ENCODE measurements at places on chromosomes 12 and 14.
A peak's percentile ranks its signal among the peaks of the same experiment; 100 is the strongest.

DNA sequence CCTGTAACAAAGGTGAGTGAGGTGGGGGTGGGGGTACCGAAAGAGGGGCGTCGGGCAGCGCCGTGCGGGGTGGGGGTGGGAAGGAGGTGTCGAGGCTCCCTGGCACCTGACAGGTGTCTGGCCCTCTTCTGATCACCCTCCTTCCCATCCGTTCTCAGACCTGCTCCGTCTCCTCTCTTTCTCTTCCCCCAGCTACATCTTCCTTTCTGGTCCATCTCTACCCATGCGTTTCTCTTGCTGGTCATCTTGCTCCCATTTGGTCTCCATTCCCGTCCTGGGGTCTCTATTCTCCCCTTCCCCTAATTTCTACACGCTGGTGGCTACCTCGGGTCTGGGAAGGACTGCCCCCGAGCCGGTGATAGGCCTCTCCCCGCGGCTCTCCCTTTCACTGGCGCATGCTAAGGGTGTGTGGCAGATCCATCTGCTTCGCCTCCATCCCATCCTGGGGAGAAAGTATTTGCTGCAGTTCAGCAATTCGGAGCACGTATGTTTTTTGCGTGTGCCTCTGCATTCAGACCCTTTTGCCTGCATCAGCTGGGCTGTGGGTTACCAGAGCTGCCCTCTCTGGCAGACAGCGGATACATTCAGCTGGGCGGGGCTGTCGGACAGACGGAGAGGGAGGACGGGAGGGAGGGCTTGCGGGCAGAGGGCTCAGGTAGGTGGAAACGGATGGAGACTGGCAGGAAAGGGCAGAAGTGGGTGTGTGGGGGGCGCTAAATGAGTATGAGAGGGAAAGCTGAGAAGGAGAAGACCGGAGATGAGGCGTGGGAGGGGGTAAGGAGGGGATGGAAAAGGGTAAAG lies 730 bp downstream of the CLSTN3 start:
- DNase-seq = peak; percentile 49

GRCh38 chr12:28946361-28946760 lies 202.7 kb upstream of the FAR2 start:
- DNase-seq = no peak

GRCh38 chr12:105744371-105745058 lies 394.2 kb downstream of the NUAK1 start:
- DNase-seq = no peak

DNA sequence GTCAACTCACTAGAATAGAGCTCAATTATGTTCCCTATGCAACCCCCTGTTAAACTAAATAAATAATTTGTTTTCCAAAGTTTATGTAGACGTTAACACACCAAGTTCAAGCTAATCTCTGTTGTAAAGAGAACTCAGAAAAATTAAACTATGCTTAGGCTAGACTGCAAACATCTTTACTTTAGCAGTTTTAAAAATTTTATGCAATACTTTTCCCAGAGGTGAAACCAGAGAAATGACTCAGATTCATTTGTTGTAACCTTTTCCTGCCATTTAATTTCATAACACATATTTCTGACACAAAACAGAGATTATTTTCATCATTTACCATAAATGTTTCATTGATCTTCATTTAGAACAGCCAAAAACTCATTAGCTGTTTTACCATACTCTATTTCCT lies 27.4 kb downstream of the ABCC9 start:
- DNase-seq = no peak

DNA sequence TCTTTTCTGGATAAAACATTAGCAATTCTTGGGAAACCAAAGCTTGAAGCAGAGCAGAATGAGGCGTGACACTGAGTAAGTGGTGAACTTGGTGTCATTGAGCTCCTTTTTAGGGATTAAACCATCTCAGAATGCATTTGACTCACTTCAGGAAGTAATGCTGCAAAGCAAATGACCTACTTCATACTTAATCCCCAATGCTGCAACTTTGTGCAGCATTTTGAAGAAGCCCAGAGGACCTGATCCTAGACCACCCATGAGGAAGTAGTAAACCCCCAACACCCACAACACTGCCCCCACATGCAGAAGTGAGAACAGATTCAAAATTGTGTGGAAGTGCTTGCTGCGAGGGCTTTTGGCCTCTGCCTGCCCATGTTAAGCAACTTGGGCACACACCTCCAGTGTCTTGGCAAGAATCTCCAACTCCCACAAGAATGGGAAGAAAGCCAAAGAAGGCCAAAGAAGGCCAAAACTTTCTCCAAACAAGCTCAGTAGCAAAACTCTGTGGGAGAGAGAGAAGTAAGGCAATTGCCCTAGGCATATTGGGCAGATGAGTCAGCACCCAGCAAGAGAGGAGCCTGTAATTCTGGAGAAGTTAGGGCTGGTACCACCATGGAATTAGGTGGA lies 69.2 kb upstream of the ETV6 start:
- DNase-seq = no peak

GRCh38 chr12:2344885-2345284 lies 292.1 kb downstream of the CACNA1C start:
- DNase-seq = no peak

DNA sequence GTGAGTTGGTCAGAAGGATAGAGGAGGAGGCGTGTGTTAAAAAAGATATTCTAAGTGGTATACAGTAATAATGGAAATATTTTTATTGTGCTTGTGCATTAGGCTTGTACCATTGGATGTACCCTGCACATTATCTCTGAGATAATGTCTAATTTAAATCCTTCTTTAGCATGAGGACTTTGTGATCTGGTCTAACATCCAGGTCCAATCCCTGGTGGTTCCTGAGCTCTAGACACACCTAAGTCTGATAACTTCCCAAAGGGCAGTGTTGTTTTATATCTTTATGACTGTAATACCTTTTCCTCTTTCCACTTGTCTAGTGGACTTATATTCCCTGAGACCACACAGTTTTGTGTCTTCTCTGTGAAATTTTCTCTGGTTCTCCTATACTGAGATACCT lies 20.6 kb downstream of the PRPF39 start:
- no peak for DNase-seq

DNA sequence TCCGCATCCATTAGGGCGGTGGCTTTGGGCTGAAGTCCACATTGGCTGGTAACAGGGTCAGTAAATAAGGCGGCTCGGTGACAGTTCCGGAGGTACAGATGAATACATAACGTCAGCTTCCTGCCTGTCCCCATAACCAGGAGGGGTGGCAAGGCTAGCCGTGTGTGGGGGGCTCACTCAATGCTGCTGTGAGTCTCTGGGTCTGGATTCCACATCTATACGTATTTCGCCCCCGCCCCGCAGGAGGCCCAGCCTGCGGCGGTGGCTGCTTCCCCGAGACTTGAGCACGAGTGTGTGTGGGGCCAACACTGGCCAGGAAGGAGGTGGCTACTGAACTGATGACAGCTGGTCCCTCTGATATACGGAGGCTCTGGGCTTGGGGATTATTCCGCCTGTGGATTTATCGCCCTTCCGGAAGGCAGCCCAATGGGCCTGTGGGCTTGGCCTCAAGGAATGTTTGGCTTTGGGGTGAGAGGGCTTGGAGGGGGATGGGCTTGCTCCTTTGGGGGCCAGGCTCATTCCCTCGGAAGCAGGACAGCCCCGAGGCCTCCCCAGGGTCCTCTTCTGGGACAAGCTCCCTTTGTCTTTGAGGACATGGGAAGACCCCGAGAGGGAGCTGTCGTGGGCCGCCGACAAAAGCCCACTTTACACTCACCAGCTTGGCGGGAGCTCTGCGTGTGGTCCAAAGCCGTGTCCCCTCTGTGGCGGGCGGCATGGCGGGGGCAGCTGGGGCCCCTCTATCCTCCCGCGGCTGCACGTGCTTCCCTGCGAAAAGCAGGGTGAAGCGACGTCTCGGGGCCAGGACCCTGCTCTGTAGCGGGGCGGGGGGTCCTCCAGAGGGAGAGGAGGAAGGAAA lies 82.1 kb downstream of the KIF26A start:
- no peak for DNase-seq

- DNase-seq = no peak
Observed at GRCh38 chr14:96077983-96078624, 38.9 kb downstream of the C14orf132 start.

GRCh38 chr14:55760789-55761566 lies 181.0 kb downstream of the KTN1 start:
- DNase-seq = no peak

- DNase-seq = no peak
Observed at GRCh38 chr14:54353266-54353665, 43.5 kb upstream of the CDKN3 start.

- no peak for DNase-seq
Observed at GRCh38 chr14:38808734-38809455, 294.1 kb downstream of the SEC23A start.

DNA sequence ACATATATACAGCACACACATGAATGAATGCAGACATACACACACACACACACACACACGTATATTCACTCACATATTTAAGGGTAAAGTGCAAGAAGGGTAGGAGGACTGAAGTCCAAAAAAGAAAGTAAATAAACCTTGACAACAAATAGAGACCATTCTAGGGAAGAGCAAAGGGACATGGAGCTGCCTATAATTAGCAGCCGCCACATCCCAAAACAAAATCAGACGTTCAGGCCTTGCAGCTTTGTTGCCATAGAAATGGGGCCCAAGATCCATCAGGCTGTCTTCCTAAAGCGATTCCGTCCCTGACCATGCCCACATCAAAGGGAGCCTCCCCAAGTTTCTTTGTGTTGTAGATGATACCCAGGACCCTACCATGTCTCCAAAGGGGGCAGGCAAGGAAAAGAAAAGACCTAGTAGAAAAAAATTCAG lies 703.5 kb upstream of the TBX3 start:
- no peak for DNase-seq

- no peak for DNase-seq
Observed at GRCh38 chr14:89373185-89373584, 43.8 kb downstream of the FOXN3 start.
